ENCODE measurements at places on chromosomes 6 and 20. TPM values are rescaled to one million over a fixed set of nuclear protein-coding genes. Genes with fewer than 3 reads are reported as not detected.

DNA sequence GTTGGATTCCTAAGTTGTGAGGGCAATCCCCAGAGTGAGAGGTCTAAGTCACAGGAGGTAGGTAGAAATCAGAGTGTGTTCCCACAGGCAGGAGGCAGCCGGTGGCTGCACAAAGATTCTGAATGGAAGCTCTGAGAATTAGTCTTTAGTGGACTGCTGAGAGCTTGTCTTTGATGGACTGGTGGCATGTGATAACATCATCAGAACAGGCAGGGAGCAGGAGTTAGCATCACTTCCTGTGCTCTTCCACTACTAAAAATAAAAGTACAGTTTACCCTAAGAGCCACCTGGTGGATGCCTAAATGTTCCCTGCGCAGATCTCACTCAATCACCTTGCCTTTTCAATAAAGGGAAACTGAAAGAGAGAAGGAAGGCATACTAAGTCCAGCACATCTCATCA lies 294.6 kb upstream of the POU3F2 start:
- H3K27ac ChIP-seq, result no peak overlapping the region
- no peaks in the 10 kb centered on the region for H3K27me3 ChIP-seq
- H3K4me1 ChIP-seq, result no peaks in the 10 kb centered on the region
- no peak for DNase-seq

GRCh38 chr6:109073344-109074132 lies 21.1 kb downstream of the SESN1 start:
- no peak for DNase-seq
- H3K4me1 ChIP-seq, result peaks cover 19% of the 10 kb centered on the region
- no peak overlapping the region for H3K27ac ChIP-seq
- H3K4me3 ChIP-seq, result no peak overlapping the region

The TRIM40 gene
- total RNA-seq, result not detected

The PNPLA1 gene
- 0.35 TPM for total RNA-seq

DNA sequence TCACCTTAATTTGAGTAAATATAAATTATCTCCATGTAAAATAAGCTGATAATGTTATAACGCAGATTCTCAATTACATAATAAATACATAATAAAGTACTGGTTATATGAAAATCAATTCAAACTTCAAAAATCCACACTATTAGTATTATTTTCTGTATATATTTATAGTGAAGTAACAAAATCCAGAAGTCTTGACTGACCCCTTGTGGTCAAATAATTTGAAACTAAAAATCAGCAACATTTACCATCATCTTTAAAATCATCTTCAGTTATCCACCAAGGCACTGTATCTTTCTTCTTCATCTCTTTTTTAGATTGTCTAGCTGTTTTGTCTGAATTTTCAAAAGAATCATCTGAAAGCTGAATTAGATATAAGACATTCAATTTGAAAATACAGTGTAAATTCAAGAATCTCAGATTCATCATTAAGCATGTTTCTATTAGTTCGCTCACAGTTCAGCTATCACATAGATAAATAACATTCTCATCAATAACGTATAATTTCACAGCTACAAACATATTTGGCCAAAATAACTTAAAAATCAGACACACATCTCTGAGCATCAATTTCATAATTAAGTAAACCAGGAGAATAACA lies 6.5 kb downstream of the CEP162 start:
- no peaks in the 10 kb centered on the region for H3K4me1 ChIP-seq
- H3K27ac ChIP-seq, result no peak overlapping the region
- H3K36me3 ChIP-seq, result no peaks in the 10 kb centered on the region
- no peaks in the 10 kb centered on the region for H3K27me3 ChIP-seq
- H3K4me3 ChIP-seq, result no peak overlapping the region
- no peak for DNase-seq

- no peak for DNase-seq
- H3K27ac ChIP-seq, result no peak overlapping the region
- H3K4me1 ChIP-seq, result peaks cover 25% of the 10 kb centered on the region
- no peaks in the 10 kb centered on the region for H3K27me3 ChIP-seq
- peaks cover 6% of the 10 kb centered on the region for H3K36me3 ChIP-seq
These were observed 1.7 kb upstream of the RTEL1 start for GRCh38 chr20:63656451-63656850.

- no peaks in the 10 kb centered on the region for H3K27me3 ChIP-seq
- H3K27ac ChIP-seq, result peak within 1 kb of the TSS; percentile 93
- peak; percentile 88 for DNase-seq
- peak within 1 kb of the TSS; percentile 84 for H3K4me3 ChIP-seq
- peaks cover 33% of the 10 kb centered on the region for H3K4me1 ChIP-seq
These were observed at the start of gene RNF217 for GRCh38 chr6:124961777-124962638. TSS of gene RNF217 (plus strand) at chr6:124962437. CDS start at chr6:124962545, 108 bp downstream.

- no peaks in the 10 kb centered on the region for H3K36me3 ChIP-seq
- no peaks in the 10 kb centered on the region for H3K4me1 ChIP-seq
- DNase-seq, result no peak
These were observed 121.0 kb downstream of the UST start for GRCh38 chr6:148867862-148868261.

The HLA-DRB5 gene
- total RNA-seq, result 197 TPM

The TMC2 gene
- 0.43 TPM for total RNA-seq

The BPIFA1 gene
- not detected for total RNA-seq

The ZC3H12D gene
- 2.1 TPM for total RNA-seq

GRCh38 chr6:33628401-33628964 lies 7.4 kb downstream of the ITPR3 start:
- no peaks in the 10 kb centered on the region for H3K27me3 ChIP-seq
- no peak overlapping the region for H3K4me3 ChIP-seq
- peaks cover 6% of the 10 kb centered on the region for H3K36me3 ChIP-seq

The GPX5 gene
- total RNA-seq, result not detected

DNA sequence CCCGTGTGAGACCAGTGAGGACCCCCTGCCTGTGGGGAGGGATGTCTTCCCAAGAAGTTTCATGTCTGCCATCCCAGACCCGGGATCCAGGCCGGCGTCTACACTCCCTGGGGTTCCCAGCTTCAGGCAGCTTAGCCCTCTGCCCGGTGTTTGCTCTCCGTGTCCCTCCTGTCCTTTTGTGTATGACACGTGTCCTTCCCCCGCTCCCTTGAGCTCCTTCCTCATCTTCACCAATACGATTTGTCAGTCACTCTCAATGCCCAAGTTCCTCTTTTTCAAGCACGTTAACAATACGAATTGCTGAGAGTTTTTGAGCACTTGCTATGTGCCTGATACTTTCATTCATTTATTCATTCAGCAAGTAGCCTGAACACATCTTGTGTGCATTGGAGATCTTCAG lies 115.6 kb upstream of the PTPN1 start:
- no peaks in the 10 kb centered on the region for H3K27me3 ChIP-seq
- DNase-seq, result no peak
- H3K4me1 ChIP-seq, result peaks cover 37% of the 10 kb centered on the region
- H3K4me3 ChIP-seq, result no peak overlapping the region

- no peak for DNase-seq
- no peak overlapping the region for H3K4me3 ChIP-seq
- no peak overlapping the region for H3K27ac ChIP-seq
- H3K36me3 ChIP-seq, result no peaks in the 10 kb centered on the region
- H3K27me3 ChIP-seq, result no peaks in the 10 kb centered on the region
- H3K4me1 ChIP-seq, result no peaks in the 10 kb centered on the region
These were observed 166.7 kb upstream of the THEMIS start for GRCh38 chr6:128067446-128068118.

The FAM50B gene
- total RNA-seq, result 13.1 TPM

DNA sequence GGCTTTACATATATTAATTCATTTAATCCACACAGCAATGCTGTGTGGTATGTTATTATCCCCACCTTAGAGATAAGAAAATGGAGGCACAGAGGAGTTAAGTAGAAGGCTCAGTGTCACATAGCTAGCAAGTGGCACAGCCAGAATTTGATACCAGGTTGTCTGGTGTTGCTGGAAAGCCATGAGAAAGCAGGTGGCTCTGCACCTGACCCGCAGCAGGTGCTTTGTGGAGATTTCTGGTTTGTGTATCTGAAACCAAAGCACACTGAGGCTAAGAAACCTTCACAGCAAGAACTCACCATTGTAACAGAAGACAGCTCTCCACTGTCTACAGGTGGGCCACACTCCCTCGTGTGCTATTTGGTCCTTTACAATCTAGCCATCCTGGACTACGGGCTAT lies 7.5 kb downstream of the ELMO2 start:
- peaks cover 12% of the 10 kb centered on the region for H3K36me3 ChIP-seq
- H3K4me3 ChIP-seq, result no peak overlapping the region
- peak overlapping the region; percentile 77 for H3K27ac ChIP-seq
- peaks cover 75% of the 10 kb centered on the region for H3K4me1 ChIP-seq
